ENCODE measurements at places on chromosomes 7 and 10. TPM values are rescaled to one million over a fixed set of nuclear protein-coding genes. Genes with fewer than 3 reads are reported as not detected.

The USP6NL gene
- 12.4 TPM for total RNA-seq

The TMEM270 gene
- total RNA-seq: not detected

The AKR1C2 gene
- total RNA-seq: 73.6 TPM

The NANOS1 gene
- total RNA-seq: 0.96 TPM

The SPDYE16 gene
- not detected for total RNA-seq

The FAM25G gene
- not detected for total RNA-seq

The TMEM273 gene
- 0.58 TPM for total RNA-seq

The FXYD4 gene
- total RNA-seq: not detected

Measured in regular cardiac myocyte (primary cell).